ENCODE measurements at places on chromosomes 1 and 21.
A peak's percentile ranks its signal among the peaks of the same experiment; 100 is the strongest.

- DNase-seq: no peak
Measured at GRCh38 chr1:118136187-118136941, 48.7 kb downstream of the SPAG17 start.

- DNase-seq: no peak
Measured at GRCh38 chr1:46413596-46413985, 19.5 kb downstream of the FAAH start.

DNA sequence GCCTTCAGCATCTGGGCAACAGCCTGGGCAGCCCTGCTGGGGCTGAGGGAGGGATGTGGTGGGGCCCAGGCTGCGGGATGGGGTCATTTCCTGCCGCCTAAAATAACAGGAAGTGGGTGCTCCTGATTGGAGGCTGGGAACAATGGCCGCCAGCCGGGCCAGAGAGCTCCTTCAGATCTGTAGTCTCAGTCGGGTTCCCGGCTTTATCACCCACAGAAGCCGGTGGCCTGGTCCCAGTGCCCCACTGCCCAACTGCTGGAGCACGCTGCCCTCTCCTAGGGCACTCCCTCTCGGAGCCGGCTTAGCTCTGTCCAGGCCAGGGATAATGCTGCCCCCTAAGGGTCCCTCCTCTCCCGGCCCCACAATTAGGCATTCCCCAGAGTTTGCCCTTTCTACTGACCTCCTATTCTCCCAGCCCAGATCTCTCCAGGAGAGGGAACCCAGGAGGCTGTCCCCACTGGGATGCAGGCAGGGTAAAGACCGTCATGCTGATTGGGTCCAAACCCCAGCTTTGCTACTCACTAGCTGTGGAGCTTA lies 5.1 kb downstream of the MAP7D1 start:
- DNase-seq: no peak

- no peak for DNase-seq
Measured at GRCh38 chr1:35305383-35305782, 36.9 kb downstream of the ZMYM4 start.

- no peak for DNase-seq
Measured at GRCh38 chr1:167631386-167631935, 1.4 kb downstream of the RCSD1 start.

- no peak for DNase-seq
Measured at GRCh38 chr21:44269090-44269489, 7.4 kb upstream of the DNMT3L start.

DNA sequence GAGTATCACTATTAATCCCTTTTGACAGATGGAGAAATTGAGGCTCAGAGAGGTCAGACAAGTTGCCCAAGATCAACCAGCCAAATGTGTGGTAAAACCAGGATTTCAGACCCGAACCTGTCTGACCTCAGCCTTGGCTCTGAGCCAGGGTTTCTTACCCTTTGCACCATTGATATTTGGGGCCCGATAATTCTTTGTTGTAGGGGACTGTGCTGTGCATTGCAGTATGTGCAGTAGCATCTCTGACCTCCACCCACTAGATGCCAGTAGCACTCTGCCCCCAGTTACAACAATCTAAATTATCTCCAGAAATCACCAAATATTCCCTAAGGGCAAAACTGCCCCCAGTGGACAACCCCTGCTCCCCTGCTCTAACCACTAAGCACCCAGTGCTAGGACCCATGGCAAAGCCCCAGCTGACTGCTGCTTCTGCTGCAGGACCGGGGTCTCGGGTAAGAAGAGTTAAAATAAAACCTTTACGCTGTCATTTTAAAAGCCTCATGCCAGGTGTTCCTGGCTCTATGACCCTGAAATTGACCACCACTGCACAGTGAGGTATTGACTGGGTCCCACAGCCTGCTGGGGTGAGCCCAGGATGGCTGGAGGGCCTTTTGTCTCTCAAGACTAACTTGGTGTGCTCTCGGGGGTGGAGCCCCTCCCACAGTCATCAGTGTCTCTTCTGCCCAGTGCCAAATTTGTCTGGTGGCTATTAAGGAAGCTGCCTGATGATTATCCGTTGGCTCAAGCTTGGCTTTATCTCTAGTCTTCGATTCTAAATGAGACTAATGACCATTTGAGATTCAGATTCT lies 5.6 kb upstream of the MAN1C1 start:
- DNase-seq: no peak

- DNase-seq: no peak
Measured at GRCh38 chr1:117312453-117313138, 54.7 kb upstream of the MAN1A2 start.

DNA sequence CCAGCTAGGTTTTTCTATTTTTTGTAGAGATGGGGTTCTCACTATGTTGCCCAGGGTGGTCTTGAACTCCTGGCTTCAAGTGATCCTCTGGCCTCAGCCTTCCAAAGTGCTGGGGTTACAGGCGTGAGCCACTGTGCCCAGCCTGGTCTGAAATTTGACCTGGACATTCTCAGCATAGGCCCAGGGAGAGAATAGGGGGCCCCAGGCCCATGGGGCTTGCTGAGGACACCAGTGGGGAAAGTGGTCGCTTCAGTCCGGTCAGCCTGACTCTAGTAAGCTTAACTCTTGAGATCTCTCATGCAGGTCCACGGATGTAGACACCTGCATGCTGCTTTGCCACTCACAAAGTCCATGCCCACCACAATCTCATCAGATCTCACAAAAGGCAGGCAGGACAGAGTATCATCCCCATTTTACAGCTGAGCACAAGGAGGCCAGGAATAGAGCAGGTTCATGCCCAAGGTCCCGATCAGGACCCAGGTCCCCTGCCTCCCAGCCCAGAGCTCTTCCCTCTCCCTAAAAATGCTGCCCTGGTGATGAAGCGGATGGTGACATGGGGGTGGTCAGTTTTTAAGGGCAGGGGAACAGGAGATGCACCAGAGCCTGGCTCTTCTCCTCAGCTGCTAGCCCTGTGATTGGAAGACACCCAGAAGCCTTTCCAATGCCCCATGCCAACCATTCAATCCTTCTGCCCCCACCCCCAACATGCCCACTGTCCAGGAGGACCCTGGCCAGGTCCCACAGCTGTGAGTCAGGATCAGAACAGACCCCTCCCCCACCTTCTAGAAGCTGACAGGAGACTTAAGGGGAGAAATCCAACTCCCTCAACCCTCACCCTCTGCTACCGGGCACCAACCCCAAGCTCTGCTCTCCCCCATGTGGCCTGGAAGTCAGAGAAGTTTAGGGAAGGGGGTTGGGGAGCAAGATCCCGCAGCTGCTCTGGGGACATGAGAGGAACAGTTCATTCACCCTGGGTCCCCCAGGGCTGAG lies 1.8 kb downstream of the FHL3 start:
- DNase-seq: no peak

- DNase-seq: peak; percentile 86
Measured at GRCh38 chr1:23562137-23562876, 3.0 kb upstream of the ID3 start.

- no peak for DNase-seq
Measured at GRCh38 chr1:9826616-9827015, 2.9 kb upstream of the CLSTN1 start.

DNA sequence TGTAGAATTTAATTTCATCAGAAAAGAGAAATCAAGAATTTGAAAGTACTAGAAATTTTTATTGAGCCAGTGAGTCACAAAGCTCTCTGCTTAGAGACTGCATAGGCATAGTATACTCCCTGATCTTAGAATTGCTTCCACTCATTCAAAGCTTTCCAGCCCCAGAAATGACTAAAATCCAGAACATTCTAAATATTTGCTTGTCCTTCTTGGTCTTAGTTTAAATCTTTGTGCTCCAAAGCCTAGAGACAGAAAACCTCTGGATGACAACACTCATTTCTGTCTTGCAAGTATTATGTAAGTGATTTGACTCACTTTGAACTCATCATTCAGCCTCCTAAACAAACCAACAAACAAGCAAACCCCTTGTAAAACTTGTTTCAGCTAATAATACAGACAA lies 74.2 kb downstream of the PTPRC start:
- no peak for DNase-seq

- no peak for DNase-seq
Measured at GRCh38 chr1:111690306-111690617, 48.9 kb downstream of the INKA2 start.

GRCh38 chr1:243253926-243254232 lies 1.2 kb downstream of the CEP170 start:
- DNase-seq: no peak

DNA sequence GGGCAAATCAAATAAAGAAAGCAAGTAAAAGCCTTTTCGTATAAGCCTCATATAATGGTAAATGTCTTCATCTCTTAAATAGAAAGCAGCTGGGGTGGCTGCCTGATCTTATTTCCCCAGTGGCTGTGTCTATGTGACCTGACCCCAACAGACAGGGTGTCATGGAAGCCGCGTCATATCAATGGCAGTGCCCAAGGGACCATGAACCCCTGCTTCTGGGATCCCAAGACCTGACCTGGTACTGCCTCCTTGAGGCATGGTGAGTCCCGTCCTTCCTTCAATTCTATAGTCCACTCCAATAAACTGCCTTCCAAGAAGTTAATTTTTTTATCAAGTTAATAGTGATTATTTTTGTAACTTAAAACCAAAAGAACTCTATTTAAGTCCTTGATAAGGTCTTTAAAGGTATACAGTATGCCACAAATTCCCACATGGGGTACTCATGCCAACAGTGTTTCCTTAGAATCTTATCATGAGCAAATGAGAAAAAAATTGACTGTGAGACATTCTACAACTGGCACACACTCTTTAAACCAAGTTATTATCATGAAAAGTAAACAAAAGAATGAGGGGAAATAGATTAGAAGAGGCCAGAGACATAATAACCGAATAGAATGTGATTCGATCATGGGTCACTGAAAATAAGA lies 104.6 kb downstream of the ADSS2 start:
- no peak for DNase-seq

DNA sequence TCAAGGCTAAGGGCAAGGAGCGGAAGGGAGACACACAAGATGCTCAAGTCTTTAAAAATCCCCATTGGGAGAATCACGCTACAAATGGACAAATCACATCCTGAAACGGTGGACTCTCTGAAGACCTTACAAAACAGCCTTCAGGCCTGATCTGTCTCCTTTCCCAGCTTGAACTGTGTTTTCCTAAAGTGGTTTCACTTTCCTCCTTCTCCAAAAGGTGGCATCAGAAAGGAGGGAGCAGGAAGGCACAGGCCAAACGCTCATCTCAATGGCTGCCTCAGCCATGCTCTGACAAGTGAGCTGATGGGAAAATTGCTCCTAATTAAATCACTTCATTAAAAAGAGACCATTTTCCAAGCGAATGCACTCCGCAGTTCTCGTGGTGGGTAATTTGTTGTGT lies 47.7 kb downstream of the UTP25 start:
- peak; percentile 23 for DNase-seq

- DNase-seq: no peak
Measured at GRCh38 chr1:116855773-116856201, 53.9 kb upstream of the PTGFRN start.

DNA sequence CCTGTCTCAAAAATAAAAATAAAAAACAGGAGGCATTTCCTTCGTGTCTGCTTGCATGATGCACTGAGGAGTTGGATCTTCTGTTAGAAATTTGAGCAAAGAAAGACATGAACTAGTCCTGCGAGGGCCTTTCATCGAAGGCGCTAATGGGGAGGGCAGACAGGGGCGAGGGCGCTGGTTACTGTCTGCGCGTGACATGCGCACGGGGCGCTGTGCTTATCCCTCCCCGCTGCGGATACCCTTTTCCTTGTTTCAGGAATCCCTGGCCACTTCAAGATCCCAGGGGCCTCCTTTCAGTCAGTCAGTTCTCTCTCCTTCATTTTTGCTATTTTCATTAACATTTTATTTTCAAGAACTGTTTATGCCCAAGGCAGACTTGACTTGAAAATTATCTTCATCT lies 545.8 kb downstream of the KIF26B start:
- no peak for DNase-seq

- no peak for DNase-seq
Measured at GRCh38 chr1:193584731-193585239, 398.4 kb upstream of the B3GALT2 start.

- DNase-seq: no peak
Measured at GRCh38 chr1:76939817-76940216, 72.5 kb downstream of the ST6GALNAC5 start.

DNA sequence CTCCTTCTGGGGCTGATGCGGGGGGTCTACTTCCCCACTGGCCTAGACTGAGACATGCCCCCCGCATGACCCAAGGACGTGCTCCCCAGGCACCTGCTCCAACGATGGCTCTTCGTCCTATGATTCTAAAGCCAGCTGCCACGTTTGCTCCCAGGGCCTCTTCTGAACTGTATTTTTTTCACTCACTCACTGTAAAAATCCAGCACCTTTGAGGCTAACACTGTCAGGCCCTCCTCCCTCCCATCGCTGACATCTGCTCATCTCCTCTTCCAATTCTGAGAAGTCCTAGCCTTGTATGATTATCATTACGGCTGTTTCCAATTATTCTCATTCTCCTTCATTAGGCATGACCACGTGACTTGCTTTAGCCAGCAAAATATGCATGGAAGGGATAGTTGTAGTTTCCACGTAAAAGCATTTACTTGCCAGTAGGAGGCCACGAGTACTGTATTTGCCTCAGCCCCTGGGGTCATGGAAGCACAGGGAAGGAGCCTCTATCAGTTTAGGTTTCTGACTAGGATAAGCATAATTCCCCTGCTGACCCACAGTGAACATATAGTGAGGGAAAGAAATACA lies 19.1 kb upstream of the EDN2 start:
- DNase-seq: no peak

GRCh38 chr1:235502601-235503402 lies 1.4 kb downstream of the B3GALNT2 start:
- no peak for DNase-seq

DNA sequence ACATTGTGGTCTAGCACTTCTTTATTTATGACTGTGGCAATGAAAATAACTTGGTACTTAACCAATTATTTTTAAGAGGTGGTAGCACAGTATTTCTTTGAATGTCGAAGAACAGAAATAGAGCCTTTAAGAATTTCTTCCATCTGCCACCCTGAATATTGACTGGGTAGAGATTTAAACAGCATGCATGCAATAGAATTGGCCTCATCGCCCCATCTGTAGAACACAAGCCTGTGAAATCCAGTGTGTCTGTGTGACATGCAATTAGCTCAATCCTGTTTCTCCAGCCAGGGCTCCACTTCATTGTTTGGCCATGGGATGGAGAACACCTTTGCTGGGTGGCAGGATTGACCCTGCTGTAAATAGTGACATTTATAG lies 17.1 kb upstream of the KLHDC8A start:
- no peak for DNase-seq

GRCh38 chr21:21199342-21200102 lies 201.3 kb downstream of the NCAM2 start:
- no peak for DNase-seq

DNA sequence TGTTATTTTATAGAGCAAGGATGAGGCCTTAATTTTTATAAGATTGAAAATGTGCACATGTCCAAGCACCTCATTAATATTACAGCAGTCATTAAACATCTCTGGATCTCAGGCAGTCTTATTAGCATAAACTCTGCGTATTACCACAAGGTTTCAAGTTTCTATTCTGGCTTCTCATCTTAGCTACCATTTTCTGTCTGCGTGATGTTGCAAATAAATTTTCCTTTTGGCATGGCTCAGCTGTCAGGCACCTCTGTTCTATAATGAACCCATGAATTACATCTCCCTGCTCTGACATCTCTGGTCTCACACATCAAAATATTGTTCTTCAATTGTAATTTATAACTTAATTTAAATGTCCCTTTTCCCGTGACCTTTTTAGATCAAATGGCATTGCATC lies 156.5 kb downstream of the SLC45A1 start:
- no peak for DNase-seq

Data from nucleus accumbens (tissue), 56 donors.